T-helper 2 cell (primary cell): ENCODE measurements at places on chromosomes 1 and 21.

DNA sequence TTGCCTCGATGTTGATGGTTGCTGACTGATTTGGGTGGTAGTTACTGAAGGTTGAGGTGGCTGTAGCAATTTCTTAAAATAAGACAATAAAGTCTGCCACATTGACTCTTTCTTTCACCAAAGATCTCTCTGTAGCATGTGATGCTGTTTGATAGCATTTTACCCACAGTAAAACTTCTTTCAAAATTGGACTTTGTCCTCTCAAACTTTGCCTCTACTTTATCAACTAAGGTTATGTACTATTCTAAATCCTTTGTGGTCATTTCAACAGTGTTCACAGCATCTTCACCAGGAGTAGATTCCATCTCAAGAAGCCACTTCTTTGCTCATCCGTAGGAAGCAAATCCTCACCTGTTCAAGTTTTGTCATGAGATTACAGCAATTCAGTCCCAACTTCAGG is 93.2 kb downstream of the PHTF1 start:
- DNase-seq, result no peak

DNA sequence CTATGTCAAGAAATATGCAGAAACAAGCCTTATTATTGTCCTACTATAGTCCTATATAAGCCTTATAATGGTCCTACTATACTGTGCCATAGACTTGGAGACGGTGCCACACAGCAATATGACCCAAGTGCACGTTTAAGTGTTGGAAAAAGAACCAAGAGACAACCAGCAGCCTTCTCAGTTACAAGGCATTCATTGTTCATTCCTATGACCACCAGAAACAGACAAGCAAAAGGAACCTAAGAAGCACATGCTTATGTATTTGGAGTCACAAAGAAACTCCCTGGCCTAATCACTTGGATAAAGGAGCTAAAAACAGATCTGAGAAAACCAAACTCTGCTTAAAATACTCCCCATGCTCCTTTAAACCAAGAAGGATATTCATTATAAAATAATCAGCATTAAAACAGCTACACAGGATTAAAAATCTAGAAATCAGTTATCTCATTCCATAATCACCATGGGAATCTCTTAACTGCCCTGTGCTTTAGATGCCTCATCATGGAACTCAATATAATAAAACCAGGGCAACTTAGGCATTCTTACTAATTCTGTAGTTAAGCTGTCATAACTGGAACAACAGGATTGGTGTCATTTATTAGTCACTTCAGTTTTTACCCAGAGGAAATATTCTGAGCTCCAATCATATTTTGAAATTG is 7.0 kb downstream of the COLGALT2 start:
- no peak for DNase-seq

DNA sequence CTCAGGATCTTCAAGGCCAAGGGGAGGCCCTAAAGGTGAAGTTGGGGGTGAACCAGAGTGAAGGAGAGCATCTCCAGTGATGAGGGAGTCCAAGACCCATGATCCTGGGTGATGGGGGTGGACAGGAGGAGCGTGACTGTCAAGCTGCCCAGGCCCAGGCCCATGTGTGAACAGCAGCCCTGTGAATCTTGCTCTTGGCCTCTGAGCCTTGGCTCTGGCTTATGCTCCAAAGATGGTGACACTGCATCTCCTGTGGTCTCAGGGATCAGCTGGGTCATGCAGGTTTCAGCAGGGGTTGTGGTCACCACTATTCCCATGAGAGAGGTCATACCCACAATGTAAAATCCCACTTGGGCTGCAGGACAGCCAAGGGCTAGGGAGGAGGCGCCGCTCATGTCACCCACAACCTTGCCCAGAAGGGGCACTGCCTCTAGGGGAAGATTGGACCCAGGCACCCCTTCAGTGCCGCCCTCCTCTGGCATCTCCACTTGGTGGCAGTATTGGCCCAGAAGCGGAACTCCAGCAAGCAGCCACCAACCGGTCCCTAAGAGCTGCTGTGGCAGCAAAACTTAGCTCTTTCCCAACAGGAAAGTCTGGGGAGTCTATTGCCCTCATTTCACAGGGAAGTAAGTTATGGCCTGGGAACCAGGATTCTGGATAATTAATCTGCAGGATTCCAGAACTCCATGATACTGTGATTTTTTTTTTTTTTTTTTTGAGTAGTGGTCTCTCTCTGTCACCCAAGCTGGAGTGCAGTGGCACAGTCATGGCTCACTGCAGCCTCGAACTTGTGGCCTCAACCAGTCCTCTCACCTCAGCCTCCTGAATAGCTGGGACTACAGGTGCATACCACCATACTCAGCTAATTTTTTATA is 7.5 kb upstream of the WNT3A start:
- DNase-seq, result peak; percentile 59

- DNase-seq, result no peak
These were observed 17.5 kb upstream of the OTUD3 start for GRCh38 chr1:19864570-19865160.

- no peak for DNase-seq
These were observed 16.7 kb downstream of the LURAP1 start for GRCh38 chr1:46219551-46220520.

- no peak for DNase-seq
These were observed 95.9 kb downstream of the DAB1 start for GRCh38 chr1:57327946-57328345.

- no peak for DNase-seq
These were observed 144.5 kb upstream of the TMEM51 start for GRCh38 chr1:15008783-15009729.

DNA sequence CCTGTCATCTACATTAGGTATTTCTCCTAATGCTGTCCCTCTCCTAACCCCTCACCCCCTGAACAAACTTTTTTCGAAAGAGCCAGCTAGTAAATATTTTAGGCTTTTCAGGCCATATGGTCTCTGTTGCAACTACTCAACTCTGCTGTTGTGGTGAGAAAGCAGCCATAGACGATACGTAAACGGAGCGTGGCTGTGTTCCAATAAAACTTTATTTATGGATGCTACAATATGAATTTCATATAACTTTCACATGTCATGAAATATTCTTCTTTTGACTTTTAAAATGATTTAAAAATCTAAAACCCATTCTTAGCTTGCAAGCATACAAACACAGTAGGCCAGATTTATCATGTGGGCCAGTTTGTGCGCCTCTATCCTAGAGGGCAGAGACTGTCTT is 11.2 kb upstream of the RPS6KA1 start:
- no peak for DNase-seq

- DNase-seq, result peak; percentile 54
These were observed 69.6 kb downstream of the PIK3R3 start for GRCh38 chr1:46062651-46063319.

GRCh38 chr1:17356387-17357026 is 15.5 kb upstream of the PADI6 start:
- DNase-seq, result no peak

DNA sequence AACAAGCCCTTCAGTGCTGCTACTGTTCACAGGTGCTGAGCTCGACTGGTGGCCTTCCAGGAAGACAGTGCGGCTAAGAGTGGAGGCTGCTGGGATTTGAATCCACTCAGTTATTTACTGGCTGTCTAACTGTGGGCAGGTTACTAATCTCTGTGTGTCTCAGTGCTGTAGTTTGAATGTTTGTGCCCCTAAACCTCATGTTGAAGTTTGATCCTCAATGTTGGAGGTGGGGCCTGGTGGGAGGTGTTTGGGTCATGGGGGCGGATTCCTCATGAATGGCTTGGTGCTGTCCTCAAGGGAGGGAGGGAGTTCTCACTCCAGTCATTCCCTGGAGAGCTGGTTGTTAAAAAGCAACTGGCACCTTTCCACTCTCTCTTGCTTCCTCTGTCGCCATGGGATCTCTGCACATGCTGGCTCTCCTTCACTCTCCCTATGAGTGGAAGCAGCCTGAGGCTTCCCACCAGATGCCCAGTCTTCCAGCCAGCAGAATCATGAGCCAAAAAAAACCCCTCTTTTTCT is 334.8 kb downstream of the RPS6KC1 start:
- DNase-seq, result no peak

DNA sequence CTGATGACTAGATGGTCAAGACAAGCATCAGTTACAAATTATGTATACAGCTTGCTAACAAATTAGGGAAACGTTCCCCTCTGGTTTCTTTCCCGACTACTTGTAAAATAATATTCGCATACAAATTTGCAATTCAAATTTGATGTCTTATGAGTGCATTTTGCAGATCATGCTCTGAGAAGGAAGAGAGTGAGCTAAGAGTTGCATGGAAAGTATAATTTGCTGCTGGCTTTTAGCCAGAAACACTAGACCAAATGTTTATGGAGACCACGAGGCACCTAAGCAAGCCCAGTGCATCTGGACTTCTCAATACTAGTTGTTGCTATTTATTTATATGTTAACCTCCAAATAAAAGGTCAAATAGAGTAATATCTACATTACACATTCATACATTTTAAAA is 216.0 kb downstream of the SMYD3 start:
- no peak for DNase-seq

DNA sequence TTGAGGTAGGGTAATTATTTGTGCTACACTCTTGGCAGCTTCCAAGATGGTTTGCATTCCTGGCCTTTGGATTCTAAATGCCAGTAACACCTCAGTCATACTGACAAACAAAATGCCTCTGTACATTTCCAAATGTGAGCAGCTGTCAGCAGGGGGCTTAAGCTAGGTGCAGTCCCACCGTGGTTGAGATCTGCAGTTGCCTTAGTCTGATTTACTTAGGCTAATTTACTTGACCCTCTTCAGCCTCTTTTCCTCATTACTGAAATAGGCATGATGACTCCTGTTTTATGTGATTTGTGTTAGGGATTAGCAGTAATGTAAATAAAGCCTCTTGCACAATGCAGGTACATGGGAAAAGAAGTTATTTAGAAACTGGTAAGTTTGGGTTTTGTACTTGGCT is 13.5 kb upstream of the SPATA1 start:
- DNase-seq, result no peak

- no peak for DNase-seq
These were observed 61.1 kb downstream of the PTPRU start for GRCh38 chr1:29297450-29297849.

DNA sequence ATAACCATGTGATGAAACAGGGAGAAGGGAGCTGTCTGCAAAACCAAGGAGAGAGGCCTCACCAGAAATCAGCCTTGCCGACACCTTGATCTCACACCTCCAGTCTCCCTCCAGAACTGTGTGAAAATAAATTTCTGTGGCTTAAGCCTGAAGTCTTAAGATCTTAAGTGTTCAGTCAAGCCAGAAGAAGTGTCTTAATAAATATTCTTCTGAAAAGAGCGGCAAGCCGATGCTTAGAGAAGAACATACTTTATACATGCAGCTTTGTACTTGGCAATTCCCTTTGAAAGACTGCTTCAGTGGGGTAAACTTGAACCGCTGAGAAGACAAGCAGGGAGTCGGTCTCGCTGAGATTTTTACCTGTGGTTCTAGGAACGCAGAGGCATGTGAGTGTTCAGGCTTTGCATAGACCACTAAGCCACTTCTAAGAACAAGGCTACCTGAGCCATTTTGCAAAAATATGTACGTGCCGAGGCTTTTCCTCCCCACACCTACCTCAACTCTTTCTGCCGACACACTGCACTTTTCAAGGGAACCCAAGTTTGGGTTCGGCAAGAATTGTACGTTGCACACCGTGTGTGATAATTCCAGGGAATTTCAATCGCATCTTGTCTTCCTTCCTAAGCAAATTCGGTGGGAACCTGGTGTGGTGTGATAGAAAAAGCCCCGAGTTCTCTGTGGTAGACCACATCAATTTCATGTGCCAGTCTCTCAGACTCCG is 3.4 kb downstream of the RUNX1 start:
- peak; percentile 37 for DNase-seq

DNA sequence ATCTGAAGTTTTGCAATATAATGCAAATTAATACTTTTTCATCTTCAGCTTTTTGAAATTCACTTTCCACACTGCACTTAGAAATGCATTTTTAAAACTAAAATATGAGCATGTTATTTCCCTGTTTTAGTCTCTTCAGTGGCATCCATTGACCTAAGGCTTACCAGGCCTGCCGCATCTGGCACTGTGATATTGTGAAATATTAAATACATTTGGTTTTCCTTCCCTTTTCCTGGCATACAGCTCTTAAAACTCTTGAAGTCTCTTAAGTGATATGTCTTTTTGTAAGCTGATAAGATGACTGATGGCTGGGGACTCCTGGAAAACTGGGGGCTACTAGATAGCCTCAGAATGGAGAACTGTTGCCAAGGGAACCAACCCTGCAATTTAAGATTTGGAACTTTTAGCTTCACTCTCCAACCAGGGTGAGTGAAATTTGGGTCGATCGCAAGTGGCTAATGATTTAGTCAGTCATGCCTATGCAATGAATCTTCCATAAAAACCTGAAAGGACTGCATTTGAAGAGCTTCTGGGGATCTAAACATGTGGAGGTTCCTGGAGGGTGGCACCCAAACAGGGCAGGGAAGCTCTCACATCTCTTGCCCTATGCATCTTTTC is 75.5 kb upstream of the PDC start:
- no peak for DNase-seq

DNA sequence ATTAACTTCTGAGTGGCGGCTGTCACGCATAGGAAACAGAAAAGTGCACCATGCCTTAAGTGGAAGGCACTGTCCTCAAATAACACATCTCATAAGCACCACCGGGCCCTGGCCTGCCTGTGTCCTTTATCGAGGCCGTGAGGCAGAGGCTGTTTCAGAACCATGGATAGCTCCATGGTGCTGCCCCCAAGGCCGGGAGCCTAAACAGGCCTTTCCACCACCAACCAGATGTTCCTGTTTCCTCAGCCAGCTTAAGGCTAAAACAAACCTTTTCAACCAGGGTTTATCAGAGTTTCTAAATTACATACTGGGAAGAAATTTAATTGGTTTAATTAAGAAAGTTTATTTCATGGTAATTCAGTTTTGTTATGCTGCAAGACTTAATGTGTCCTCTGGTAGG is 114.4 kb downstream of the DMRTA2 start:
- DNase-seq, result no peak

DNA sequence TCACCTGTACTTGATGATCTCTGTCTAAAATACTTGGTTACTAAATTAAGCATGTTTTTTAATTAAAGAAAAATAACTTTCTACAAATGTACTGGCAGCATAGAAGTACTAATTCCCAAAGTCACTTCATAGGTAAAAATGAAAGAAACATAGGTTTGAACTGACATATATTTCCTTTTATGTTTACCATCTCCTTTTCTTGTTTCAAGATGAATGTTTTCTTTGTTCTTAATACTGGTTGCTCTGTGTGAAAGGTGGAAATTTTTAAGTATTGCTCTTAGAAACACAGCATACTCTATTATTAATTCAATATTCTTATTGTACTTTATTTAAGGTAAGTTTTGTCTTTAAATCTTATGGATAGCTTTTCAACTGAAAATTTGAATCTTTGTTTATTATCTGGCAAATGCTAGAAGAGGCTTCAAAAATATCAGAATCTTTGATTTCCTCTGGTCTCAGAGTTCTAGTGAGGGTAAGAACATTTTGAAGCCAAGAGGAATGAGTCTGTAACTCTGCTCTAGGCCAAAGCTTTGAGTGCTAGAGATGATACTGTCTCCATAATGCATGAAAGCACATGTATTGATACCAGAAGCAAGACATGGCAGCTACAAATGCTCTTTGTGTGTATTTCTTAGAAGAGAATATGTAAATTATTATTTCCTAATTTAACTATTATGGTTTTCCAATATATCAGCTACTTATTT is 18.2 kb downstream of the RRP15 start:
- no peak for DNase-seq

GRCh38 chr1:207261971-207262370 is 59.5 kb upstream of the CD55 start:
- no peak for DNase-seq
